Neuronal stem cell (in vitro differentiated cells): ENCODE measurements at places on chromosomes 7 and 10.

DNA sequence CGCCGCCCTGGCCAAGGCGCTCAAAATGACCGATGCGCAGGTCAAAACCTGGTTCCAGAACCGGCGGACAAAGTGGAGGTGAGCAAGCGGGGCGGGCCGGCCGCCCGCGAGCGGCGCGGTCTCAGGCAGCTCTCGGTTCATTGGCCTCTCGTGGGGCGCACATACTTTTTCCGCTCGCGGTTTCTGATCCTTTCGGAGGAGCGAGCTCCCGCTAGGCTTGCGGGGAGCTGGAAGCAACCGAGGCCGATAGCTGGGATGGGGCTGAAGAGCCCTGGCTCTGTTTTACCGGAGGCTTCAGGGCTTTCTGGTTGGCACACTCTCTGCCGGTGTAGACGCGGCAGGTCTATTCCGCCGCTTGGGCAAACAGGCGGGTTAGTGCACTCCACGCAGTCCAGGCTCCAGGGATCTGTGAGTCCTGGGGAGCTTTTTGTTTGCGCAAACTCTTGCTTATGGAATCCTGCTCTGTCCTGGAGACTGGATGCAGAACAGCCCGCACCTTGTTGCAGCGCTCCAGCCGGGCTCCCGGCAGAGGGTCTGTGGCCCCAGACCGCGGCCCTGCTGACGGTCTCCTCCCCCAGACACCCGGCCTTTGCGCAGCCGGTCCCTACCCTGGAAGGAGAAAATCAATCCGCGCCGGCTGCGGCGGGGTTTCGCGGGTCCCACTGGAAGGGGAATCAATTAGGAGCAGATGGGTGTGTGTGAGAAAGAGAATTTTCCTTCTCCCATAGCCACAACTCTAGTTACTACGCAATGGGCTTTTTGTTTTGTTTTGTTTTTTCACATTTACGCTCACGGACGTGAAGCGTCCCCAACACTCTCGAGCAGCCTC lies 3.4 kb downstream of the TLX1 start:
- DNase-seq: no peak

GRCh38 chr10:28585076-28585475 lies 52.2 kb downstream of the WAC start:
- no peak for DNase-seq

GRCh38 chr10:95457319-95457886 lies 103.8 kb downstream of the SORBS1 start:
- DNase-seq: no peak

GRCh38 chr10:100350914-100351485 lies 4.0 kb downstream of the SCD start:
- no peak for DNase-seq

- no peak for DNase-seq
Observed at GRCh38 chr7:37918526-37918925, 1.9 kb upstream of the SFRP4 start.

DNA sequence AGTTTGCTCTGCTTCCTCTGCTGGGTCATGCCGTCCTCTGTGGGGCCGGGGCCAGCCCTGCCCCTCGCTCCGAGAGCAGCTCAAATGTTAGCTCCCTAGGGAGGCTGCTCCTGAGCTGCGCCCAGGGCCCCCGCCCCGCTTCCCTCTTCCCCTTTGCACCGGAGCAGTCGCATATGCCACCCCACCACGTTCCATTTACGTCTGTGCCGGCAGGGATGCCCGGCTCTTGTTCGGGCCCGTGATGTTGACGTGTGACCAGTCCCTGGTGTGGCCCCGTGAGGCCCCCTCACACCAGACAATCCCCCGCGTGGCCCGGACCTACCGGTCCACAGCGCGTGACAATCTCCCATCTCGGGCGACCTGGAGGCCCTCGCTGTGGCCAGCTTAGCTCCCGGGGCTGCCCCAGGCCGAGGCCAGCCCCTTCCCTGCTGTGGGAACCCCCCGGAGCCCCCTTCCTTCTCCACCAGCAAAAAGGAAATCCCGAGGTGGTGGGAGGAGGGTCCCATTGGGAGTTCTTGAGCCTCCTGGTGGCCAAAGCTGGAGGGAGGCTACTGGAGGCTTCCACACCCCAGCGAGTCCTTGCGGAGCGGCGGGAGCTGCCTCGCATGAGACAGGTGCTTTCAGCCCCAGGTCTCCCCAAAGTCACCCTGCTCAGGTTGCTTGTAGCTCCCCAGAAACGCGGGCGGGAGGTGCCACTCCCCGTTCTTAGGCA lies 15.2 kb downstream of the FAM20C start:
- no peak for DNase-seq

DNA sequence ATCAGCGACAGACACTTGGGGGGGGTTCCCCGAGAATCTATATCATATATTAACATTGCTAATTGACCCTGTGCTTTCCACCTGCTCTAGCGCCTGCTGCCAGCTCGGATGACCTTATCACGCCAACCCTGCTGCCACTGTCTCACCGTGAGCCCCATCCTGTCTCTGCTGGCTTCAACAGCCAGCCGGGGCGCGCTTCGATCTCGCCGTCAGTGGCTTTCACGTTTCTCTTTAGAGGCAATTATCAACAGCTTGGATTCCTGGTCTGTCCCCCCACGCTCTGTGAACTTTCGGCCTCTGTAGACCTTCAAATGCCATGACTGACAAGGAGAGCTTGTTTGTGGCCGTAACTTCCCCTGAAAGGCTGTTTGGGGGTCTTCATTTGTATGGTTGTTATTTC lies 123.0 kb downstream of the EBF3 start:
- DNase-seq: no peak

DNA sequence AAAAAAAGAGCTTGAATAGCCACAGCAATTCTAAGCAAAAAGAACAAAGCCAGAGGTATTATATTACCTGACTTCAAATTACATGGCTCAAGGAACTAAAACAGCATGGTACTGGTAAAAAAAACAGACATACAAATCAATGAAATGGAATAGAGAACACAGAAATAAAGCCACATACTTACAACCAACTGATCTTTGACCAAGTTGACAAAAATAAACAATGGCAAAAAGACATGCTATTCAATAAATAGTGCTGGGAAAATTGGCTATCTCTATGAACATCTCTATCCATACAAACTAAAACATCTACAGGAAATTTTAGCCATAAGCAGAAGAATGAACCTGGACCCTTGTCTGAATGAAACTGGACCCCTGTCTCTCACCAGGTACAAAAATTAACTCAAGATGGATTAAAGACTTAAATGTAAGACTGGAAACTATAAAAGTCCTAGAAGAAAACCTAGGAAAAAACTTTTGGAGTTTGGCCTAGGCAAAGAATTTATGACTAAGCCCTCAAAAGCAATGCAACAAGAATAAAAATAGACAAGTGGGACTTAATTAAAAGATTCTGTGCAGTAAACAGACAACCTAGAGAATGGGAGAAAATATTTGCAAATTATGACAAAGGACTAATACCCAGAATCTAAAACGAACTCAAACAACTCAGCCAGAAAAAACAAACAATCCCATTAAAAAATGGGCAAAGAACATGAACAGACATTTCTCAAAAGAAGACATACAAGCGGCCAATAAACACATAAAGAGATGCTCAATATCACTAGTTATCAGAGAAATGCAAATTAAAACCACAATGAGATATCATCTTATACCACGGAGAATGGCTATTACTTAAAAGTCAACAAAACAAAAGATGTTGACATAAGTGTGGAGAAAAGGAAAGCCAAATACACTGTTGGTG lies 72.8 kb upstream of the DDC start:
- no peak for DNase-seq

DNA sequence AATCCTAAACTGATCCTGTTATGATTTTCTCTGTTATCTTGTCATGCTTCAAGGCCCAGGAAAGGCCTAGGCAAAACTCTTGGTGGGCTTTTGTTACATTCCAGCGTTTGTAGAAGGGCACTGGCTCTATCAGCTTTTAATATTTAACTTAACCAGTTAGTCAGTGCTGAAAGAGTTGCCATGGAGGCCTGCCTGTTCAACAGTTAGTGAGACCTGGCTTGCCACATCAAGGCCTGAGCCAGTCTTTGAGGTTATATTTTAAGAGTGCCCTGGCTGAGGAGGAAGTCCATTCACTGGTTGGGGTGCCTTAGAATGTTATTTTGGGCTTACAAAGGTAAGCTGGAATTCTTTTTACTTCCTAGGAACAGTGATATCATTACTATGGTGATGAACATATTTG lies 144.1 kb upstream of the NRG3 start:
- DNase-seq: no peak

DNA sequence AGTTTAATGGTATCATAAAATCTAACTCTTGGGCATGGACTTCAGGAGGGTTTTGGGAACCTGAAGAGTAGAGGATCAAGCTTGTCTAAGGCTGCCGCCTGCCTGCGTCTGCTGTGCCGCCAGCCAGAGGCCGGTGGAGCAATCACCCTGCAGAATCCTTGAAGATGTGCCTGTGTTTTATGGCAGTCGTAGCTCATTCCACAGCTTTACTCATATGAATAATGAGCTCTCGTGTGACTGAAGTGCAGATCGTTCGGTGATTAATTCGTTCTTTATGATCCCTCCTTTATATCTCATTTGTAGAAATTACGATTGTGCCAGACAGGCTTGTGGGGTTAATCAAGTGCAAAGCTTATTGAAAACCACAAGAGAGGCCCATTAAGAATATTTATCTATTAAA lies 100.8 kb downstream of the ACTR3B start:
- no peak for DNase-seq

DNA sequence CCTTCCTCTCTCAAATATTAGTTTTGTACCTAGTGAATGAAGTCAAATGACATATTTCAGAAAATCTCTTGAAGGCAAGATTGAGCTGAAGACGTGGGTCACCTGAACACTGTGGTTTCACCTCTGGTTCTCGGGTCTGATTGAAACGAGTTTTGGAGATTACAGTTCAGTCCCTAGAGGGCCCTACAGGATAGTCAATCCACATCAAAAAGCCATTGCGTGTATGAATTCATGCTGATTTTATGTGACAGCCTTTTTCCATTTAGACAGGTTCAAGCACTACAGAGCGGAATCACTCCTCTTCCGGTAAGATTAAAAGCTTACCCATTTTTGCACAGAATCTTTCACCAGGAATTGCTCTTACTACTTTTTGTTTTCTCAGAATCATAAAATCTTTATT lies 62.2 kb downstream of the VIM start:
- DNase-seq: no peak

- DNase-seq: no peak
Observed at GRCh38 chr7:139991911-139992310, 70.8 kb downstream of the PARP12 start.

- no peak for DNase-seq
Observed at GRCh38 chr10:8240861-8241260, 186.4 kb downstream of the GATA3 start.

- DNase-seq: no peak
Observed at GRCh38 chr10:119346095-119346832, 138.9 kb downstream of the GRK5 start.

DNA sequence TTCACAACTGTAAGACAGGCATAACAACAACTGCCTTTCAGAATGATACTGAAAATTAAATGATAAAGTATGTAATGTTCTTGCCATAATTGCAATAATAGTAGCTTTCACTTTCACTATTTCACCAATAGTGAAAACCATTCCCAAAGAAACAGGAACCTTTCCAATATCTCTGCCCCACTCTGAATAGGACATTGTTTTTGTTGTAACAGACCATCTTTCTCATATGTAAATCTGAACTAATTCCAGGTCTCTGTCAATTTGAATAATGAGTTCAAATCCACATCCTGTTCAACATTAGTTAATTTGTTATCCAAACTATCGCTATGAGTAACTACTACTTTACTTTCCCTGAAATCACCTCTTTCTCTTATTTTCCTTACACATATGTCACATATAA lies 148.0 kb downstream of the LRRN3 start:
- DNase-seq: no peak

GRCh38 chr10:21526188-21526859 lies 842 bp upstream of the SKIDA1 start:
- no peak for DNase-seq

GRCh38 chr10:11553773-11554381 lies 57.6 kb downstream of the USP6NL start:
- DNase-seq: no peak

GRCh38 chr7:17099083-17099973 lies 199.1 kb upstream of the AHR start:
- DNase-seq: no peak

DNA sequence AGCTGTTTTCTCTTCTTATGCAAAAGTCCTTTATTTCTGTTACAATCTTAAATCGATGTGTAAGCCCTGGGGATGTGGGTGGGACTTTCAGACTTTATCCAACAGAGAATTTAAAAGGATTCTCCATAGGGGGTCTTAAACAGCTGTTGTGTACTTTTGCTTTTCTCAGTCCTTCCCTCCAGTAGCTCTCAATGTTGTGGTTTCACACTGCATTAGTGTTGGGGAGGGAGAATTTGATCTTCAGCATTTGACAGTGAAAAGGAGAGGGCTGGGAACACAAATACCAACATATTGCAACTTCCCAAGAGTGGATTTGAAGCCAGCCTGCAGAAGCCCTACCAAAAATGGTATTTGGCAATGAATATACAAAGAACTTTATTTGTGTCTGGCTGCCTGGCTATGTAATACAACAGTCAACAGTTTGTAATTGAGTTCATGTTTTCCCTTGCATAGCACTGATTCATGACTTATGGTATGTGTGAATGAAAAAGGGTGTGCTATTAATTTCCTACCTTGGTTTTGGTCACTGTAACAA lies 80.1 kb upstream of the CAPZA2 start:
- peak; percentile 37 for DNase-seq

DNA sequence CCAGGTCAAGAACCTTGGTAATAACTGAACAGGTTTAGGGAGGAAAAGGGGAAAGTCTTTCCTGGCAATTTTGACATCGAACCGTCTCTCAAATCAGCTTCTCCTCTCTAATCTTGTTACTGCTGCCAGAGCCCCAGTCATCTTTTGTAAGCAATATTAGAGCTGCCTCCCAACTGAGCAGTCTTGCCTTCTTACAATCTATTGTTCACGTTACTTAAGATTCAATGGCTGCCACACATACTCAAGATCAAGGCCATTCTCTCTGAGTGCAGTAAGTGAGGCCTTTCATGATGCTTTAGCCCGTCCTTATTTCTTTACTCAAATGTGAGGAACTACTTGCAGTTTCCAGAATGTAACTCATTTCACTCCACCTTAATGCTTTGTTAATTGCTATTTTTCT lies 12.4 kb downstream of the NET1 start:
- DNase-seq: no peak

DNA sequence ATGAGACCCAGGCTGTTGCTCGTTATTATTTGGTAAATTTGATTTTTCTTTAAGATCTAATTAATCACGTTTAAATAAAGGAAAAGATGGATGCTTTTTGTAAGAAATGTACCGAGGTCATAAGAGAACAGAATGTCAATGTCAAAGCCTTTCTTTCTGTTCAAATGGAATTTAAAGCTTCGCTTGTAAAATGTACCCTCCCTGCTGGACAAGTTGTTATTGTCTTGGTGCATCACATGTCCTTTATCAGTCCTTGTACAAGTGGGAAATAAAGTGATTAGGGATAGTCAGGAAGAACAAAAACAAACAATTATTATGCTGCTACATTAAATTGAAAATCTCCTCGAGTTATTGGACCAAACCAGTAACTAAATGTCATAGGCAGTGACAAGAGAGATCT lies 363.2 kb downstream of the PHTF2 start:
- no peak for DNase-seq
